ENCODE measurements at places on chromosomes 2 and 18.

DNA sequence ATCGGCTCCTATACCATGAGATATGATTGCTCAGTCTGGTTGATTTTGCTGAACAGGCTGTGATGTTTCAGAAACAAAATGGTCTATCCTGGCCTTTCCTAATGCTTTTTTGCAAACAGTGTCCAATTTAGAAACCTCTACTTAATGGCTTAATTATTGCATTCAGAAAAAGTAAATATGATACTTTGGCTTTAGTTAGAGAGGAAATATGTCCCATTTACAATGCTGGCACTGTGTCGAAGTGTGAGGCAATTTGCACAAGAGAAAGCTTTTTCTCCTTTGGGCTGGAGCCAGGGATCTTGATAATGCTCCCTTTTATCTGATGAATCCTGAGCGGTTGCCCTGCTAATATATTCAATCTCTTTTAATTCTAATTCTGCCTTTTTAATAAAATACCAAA, 418.9 kb downstream of the EPHA4 start:
- no peak for DNase-seq

DNA sequence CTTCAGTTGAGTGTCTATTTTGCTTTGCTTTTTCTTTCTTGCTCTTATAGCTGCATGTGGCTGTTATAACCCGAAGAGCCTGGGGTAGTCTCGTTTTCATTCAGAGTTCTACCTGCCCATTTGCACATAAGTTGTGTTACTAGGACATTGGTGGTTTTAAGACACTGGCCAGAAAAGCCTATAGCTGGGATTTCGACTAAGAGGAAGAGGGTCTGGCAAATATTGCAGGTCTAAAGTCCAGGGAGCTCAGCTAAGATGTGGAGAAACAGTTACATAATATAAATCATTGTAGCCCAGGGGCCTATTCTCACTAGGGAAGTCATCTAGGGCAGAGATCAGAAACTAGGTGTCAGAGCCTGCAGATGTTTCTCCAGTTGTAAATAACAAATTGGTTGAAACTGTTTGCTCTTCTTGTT, 120.8 kb downstream of the BABAM2 start:
- no peak for DNase-seq

GRCh38 chr2:190701586-190701985, 52.7 kb downstream of the NAB1 start:
- no peak for DNase-seq

DNA sequence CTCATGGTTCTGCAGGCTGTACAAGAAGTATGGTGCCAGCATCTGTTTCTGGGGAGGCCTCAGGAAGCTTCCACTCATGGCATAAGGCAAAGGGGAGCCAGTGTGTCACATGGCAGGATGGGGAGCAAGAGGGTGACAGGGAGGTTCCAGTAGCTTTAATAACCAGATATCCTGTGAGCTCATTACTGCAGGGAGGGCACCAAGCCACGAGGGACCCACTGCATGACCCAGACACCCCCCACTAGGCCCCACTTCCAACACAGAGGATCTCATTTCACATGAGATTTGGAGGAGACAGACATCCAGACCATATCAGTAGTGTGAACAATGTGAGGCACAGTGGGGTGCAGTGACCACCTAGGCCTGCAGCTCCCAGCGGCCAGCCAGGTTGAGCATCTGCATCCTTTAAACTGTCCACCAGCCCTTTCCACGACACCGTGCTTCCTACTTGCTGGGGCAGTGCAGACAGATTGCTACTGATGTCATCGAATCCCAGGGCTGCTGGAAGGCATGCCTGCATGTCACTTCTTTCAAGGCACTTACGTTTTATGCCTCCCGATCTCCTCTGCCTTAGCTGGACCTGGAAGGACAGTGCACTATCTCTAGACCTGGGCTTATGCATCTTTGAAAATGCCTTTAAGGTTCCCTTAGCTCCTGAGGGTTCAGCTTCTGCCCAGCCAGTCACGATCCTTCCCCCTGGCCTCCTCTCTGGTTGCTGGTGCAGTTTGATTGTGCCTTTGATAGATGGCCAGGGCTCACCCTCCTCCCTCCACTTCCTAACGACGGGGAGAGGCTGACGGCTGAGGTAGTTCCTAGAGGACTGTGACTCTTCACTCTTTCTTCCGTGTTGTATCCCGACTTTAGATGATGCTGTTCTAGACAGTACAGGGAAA, 174.3 kb downstream of the FAM210A start:
- DNase-seq, result no peak

DNA sequence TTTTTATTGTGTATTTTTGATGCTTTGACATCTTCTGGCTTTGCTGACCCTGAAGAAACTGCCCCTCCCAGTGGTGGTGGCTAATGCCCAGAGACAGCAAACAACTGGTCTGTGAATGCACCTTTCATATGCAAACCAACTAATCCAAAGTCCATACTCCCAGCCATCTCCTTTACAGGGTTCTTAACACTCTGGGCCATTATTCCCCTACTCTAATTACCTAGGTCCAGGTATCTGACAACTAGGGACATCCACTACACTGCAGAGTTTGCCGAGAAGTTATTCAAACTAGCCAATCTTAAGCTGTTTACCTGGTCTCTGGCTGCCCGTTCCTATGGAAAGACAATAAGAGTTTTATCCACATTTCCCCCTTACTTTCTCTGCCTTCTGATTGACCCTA, 73.6 kb downstream of the FSHR start:
- DNase-seq, result no peak

- no peak for DNase-seq
These were observed 44.8 kb downstream of the DIPK1C start for GRCh38 chr18:74412116-74412880.

DNA sequence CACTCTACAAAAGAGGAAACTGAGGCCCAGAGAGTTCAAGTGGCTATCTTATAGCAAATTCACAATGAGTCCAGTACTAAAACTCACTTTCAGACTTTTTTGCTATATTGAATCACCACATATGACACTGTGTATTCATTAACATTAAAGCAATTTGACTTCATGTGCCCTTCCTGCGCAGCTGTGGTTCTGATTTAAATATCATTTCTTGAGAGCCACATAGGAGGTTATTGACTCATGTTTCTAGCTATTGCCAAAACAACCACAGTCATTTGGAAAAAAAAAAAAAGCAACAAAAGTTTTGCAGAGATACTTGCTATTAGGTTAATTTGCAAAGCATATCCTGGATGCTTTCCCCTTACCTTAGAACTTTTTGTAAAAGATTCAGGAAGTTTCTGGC, 341.2 kb downstream of the PIK3C3 start:
- no peak for DNase-seq

GRCh38 chr2:237465515-237466148, 21.4 kb upstream of the MLPH start:
- DNase-seq, result no peak

DNA sequence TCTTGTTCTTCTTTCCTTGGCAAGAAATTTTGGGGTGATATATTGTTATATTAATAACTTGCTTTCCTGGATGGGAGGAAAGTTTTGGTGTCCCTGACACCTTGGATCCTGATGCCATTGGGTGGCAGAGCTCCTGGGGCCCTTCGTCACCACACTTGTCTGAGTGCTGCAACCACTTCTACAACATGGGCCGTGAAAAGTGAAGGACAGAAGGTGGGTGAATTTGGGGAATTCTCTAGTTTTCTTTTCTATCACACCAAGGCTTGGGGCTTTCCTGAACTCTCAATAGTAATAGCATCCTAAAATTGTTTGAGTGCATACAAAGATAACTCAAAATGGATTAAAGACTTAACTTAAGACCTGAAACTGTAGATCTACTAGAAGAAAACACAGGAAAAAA, 10.0 kb downstream of the ACOXL start:
- no peak for DNase-seq

DNA sequence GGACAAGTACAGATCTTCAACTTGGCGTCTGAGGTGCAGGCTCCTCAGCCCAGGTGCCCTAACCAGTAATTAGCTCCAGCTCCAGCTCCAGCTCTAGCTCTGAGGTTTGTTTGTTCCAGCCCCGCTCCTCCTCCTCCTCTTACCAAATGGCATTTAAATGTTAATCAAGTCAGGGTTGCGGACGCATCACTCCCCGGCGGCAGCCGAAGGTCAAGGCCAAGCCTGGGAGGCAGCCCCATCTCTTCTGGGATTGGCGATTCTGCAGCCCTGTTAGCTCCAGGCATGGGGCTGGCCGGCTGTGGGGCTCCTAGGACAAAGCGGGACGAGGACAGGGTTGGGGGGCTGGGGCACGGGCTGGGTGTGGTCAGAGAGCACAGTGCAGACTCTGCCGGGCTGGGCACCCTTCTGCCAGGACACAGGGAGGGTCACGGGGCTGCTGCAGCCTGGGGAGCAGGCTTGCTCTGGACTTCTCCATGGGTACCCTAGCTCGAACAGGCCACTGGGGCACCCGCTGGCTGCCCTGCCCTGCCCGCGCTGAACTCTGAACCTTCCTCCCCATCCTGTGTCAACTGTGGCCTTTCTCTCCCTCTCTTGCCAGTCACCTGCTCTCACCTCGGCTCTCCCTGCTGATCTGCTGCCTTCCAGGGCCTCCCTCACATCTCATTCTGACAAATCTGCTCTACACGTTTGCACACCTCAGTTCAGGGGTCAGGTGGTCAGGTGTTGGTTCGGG, 203.3 kb downstream of the CELF4 start:
- DNase-seq, result no peak

GRCh38 chr2:157056200-157056676, 201.3 kb upstream of the GALNT5 start:
- DNase-seq, result no peak

GRCh38 chr2:217055624-217056023, 195.8 kb upstream of the TNP1 start:
- no peak for DNase-seq

- no peak for DNase-seq
These were observed 3.6 kb downstream of the ALPI start for GRCh38 chr2:232459419-232460035.
